ENCODE measurements at places on chromosomes 5 and 9. TPM values are rescaled to one million over a fixed set of nuclear protein-coding genes. Genes with fewer than 3 reads are reported as not detected.

GRCh38 chr5:137631453-137631852 is 104.4 kb downstream of the KLHL3 start:
- DNase-seq, result no peak

DNA sequence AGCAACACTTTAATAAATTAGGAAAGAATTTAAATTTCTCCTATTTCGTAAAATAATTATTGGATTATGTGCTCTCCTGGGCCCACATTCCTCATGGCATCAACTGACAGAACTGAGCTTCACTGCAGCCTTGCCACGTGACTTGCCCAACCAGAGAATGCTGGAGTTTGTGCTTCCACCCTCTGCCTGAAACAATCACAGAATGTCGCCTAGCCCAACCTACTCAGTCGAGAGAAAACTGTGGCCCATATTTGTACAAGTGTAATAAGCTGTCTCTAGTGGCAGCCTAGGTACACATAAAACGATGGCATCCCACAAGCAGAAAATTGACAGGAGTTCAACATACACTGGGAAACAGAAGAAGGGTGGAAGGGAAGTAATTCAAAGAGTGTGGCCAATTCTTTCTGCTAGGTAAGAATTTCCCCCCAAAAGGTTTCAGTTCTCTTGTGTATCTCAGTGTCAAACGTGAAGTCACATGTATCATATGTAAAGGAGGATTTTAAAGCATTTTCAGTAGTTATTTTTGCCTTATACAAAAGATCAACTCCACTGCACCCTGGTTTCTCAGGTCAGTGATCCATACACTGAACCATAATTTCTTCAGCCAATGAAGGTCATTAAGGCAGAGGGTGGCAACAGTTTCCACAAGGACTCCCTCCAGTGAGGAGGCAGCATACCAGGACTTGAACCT is 41.7 kb downstream of the ZNF608 start:
- DNase-seq, result no peak

GRCh38 chr5:6188976-6189375 is 189.4 kb downstream of the MED10 start:
- no peak for DNase-seq

DNA sequence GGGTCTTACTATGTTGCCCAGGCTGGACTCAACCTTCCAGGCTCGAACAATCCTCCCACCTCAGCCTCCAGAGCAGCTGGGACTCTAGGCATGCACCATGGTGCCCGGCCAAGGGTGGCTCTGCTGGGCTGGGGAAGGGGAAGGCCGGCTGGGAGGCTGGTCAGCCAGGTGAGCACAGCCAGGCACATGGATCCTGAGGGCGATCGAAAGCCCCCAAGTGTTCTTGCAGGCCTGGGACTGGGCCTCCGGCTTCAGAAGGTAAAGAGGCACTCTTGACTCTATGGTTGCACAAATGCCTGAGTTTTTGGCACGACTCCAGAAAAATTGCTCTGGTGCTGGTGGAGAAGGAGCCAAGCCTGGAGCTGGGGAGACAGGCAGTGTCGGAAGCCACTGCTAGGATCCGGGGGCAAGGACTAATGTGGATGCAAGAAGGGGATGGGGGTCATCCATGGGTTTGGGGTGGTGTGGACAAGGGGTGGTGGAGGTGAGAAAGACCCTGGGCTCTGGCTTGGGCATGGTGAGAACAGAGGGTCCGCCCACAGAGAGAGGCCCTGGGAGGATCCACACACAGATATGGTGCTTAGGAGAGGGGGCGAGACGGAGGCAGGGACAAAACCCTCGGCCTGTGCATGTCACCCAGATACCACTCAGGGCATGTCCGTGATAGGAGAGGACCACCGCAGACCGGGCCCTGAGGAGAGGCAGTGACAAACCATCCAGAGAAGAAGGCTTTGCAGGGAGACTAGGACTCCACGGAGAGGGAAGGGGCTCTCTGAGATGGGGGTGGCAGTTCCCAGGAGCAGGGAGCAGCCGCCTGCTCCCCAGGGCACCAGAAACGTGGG is 51.1 kb upstream of the COL5A1 start:
- no peak for DNase-seq

- DNase-seq, result no peak
Measured at GRCh38 chr5:143541943-143542797, 138.7 kb upstream of the NR3C1 start.

- DNase-seq, result no peak
Measured at GRCh38 chr9:97362777-97363545, 48.9 kb upstream of the TDRD7 start.

DNA sequence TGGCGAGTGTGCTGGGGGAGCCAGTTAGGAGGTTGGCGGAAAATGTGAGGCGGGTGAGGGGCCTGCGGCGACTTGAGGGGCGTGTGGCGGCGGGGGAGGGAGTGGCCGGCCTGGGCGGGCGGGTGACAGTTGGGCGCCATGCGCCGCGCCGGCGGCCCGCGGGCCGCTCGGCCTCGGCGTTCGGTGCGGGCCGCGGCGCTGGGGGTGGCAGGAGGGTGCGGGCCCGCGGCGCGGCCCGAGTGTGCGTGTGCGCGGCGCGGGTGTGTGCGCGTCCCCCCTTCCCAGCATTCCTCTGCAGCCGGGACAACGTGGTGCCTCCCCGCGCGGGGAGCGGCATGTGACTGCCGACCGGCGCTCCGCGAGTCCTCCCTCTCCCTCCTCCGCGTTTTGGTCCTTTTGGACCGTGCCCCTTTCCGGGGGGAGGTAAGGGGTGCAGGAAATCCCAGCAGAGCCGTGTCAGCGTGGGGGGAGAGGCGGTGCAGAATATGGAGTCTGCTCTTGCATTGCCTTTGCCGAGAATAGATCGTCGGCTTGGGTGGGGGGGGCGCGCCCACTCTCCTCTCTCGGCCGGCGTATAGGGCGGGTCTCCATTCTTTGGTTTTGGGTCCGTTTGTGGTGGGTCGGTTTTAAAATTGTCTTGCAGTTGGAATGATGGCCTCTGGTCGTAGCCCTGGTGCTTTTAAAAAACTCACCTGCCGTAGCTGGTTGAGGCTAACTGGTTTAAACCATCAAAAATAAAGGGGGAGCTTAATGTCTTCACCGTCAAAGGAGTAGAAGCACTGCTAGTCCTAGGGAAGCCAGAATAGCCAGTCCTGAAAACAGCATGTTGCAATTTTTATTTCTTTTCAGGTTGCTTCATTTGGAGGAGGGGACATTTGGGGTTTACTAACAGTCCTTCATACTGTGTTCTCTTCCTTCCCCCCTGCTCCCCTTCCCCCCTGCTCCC is 2.0 kb downstream of the LARP1 start:
- DNase-seq, result peak; percentile 48

GRCh38 chr9:6412487-6413364 is at the start of gene UHRF2:
TSS of gene UHRF2 (plus strand) at chr9:6413199. CDS start at chr9:6413491, 292 bp downstream.
- DNase-seq, result peak; percentile 99

GRCh38 chr9:79279356-79279755 is 292.4 kb upstream of the TLE4 start:
- no peak for DNase-seq

OR1Q1 gene
- not detected for total RNA-seq

DDX4 gene
- total RNA-seq, result not detected

GRCh38 chr5:9782826-9783560 is 152.8 kb upstream of the TAS2R1 start:
- DNase-seq, result peak; percentile 39

GRCh38 chr5:856531-857425 is 6.0 kb upstream of the ZDHHC11 start:
- no peak for DNase-seq

DNA sequence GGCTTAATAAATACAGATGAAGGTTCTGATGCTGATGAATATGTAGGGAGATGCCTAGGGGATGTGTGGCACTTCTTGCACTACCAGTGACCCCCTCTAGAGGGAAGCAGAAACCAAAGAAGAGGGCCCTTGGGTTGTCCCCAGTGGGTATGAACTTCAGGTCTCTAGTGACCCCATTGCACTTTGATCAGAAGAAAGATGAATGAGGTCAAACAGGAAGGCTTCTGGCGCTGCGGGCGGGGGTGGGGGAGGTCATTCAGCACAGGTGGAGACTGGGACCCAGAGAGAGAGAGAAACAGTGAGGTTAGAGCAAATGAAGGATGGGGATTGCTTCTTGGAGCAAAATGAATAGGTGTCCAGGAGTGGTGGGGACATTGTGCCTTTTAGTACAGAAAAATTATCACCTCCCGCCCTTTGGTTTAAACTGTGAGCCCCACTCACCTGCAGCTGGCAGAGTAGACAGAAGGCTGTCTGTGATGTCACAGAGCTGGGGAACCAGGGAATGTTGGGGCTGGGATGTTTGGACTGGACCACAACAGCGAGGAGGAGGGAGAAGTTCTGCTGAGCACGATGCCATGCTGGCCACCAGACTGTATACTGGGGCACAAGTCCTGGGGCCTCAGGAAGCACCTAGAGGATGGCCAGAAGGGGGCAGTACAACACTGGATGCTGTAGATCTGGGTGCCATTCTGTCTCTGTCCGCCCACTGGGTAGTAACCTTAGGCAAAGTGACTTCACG is at the start of gene TEX48:
Gene TEX48, minus strand, starts transcription at position 599 of the 739 bp plus-strand sequence. CDS start 10,469 bp downstream, outside the sequence.
- DNase-seq, result peak; percentile 71

- DNase-seq, result no peak
Measured at GRCh38 chr5:107618242-107618641, 52.5 kb downstream of the EFNA5 start.

DNA sequence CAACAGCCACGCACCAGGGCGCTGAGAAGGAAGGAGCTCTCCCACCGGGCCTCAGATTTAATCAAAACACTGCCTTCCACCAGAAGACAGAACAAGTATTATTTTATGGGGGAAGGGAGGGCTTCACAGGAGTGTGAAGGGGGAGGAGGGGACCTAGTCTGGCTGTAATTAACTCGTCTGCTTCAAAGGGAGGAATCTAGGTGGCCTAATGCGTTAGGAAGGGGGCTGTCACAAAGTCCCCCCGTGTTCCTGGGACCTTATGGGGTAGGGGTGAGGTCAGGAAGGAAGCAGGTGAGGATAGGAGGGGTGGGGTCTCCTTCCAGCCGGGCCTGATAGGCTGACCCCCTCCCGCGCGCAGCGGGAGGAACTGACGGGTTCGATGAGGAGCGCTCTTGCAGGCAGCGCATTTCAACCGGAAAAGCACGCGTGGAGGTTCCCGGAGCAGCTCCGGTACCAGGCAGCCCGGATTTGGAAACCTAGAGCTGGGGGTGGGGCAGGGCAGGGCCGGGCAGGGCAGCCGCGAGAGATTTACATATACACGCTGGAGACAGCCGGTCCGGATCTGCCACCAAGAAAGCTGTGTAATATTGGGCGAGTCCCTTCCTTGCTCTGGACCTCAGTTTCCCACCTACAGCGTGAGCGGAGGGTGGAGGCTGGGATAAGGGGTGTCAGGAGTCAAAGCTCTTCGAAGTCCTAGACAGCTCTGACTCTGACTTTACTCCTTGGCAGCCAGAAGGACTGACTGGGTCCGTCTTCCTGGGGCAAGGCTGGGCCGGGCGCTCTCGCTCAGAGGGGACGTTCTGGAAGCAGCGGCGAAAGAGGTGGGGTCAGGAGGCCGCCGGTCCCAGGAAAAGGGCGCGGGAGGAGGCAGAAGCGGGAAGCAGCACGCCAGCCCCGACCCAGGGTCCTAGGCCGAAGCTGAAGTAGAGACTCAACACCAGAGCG is 1.8 kb downstream of the SHB start:
- DNase-seq, result peak; percentile 79

DNA sequence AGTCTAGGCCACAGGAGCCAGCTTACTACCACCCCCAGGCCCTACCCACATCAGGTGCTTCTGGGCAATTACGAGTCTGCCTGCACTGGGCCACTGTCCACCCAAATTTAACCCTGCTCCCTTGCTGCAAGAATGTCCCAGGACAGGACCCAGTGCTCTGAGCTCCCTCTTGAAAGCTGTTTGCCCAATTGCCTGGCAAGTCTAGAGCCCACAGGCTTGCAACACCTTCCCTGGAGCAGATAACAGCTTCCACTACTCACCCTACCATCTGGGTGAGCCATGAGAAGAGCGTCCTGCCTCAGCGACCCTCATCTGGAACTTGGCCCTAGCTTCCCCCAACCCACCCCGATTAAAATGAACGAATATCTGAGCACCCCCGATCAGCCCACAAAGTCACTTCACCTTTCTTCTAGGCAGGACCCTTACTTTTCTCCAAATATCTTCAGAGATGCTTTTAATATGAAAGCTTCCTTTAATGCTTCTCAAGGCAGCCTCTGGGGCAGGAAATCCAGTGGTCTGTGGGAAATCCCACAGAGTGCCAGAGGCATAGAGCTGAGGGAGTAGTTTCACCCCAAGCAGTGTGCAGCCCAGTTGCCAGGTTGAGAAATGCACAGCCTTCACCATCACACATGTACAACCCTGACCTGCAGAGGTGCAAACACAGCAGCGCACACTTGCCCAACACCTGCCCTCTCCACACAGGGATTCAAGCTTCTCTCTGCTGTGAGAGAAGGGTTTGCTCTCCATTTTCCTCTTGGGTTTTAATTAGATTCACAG is 10.6 kb downstream of the ACSL6 start:
- DNase-seq, result no peak

GRCh38 chr9:13690595-13690994 is 411.1 kb upstream of the MPDZ start:
- no peak for DNase-seq

All from stomach (tissue), 19 donors.